Fibroblast of the aortic adventitia (primary cell): ENCODE measurements at places on chromosomes 3 and 15. TPM values are rescaled to one million over a fixed set of nuclear protein-coding genes. Genes with fewer than 3 reads are reported as not detected.

TEX9 gene
- total RNA-seq: 8.3 and 12.5 TPM in 2 replicates

DNA sequence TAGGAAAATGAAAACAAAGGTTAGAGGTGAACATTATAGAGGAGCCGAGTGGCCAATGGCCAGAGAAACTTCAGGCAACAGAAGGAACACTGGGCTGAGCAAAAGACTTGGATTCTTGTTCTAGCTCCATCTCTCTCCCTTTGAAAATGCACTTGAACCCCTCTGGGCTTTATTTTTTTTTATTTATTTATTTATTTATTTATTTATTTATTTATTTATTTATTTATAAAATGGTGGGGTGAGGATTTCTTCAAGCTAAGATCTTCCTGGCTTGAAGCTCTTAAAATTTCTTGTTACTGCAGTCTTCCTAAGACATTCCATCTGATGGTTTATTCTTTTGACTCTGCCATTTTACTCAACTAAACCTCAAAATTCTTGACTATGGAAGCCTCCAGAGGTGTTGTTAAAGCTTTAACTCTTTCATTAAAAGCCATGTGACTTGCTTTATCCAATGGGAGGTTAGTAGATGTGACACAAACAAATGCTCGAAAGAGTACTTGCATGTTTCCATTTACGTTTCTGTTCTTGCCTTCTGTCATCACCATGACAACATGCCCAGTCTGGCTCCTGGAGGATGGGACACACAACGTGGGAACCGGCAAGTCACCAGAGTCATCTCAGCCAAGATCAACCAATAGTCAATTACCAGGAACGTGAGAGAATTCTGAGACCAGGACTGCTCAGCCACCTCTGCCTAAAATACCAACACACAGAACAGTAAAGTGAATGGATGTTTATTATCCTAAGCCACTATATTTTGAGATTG is 325.2 kb upstream of the CTNNB1 start:
- no peak for DNase-seq

GRCh38 chr3:33170531-33170930 is 48.1 kb downstream of the SUSD5 start:
- DNase-seq: no peak

MAP1A gene
- 43.9 and 108 TPM in 2 replicates for total RNA-seq

DNA sequence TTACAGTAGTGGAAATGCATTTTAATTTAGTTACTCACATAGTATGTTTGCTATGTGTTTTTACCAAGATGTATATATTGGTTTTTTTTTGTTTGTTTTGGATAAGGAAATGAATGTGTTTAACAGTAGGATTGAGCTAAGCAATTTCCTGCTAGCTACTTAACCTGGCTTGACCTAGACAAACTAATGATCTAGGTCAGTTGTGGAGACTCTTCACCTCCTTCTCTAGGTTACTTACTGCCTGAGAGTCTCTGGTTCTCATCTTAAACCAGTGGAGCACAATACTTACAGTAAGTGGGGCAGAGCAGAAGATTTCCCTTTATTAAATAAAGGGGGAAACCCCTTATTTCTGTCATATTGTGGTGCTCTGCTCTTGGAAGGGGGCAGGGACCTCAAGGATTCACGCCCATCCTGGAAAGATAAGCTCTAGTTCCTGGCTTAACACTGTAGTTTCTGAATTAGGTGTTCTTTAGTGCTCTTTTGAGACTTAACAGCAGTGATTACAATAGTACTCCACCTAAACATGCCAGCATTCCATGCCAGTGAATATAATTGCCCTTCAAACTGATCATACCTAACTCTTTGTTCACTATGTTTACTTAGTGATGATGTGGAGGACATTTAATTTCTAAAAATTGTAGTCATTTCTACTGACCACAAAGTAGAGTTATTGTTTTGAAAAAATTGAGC is 79.9 kb downstream of the UBP1 start:
- peak; percentile 86 for DNase-seq

DNA sequence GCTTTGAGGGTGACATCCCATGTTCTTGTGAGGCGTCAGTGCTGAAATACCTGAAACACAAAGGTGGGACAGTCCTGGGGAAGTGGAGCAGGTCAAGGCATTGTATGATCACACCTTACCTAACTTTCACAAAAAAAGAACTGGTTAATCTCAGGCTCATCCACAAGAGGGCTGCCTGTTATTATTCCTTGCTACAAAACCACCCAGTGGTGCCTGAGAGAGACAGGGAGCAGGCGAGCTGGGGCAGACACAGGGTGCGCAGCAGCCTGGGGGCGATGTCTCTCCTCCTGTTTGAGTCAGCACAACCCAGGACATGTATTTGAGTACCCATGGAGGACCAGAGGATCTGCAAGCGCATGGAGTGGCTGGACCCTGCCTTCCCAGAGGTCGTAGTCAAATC is 316.8 kb upstream of the ATP10A start:
- no peak for DNase-seq

DNA sequence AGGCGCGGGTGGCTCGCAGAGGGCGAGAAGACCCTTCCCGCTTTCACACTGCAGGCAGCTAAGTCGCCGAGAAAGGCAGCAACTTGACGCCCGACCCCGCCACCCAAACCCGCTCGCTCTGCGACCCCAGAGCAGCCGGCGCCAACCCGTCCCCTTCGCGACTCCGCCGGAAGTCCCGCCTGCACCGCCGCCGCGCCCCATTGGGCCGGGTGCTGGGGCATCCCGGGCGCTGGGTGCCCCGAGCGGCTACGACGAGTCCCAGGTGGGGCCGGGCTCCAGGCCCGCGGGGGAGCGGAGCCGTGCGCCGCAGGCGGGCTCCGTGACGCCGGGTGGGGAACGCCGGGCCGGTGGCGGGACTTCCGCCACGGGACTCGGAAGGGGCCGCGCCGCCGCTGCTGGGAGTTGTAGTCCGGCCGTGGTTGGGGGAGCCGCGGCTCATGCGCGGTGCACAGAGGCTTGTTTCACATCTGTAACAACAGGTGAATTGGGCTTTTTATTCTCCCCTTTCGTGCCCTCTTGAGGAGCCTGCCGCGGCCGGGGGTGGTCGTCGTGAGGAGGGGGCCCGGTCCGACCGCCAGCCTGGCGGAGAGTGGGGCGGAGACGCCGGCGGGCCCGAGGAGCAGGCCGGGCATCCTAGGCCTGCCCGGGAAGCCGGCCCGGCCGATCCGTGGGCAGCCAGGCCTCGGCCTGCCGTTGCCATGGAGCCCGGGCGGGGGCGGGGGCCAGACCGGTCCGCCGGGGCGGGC is at the start of gene DHX30:
TSS of gene DHX30 (plus strand) at position 405 of the 746 bp plus-strand sequence. CDS start 7,546 bp downstream, outside the sequence.
- DNase-seq: peak; percentile 83

ACAD11 gene
- 37.8 and 38.9 TPM in 2 replicates for total RNA-seq

DNA sequence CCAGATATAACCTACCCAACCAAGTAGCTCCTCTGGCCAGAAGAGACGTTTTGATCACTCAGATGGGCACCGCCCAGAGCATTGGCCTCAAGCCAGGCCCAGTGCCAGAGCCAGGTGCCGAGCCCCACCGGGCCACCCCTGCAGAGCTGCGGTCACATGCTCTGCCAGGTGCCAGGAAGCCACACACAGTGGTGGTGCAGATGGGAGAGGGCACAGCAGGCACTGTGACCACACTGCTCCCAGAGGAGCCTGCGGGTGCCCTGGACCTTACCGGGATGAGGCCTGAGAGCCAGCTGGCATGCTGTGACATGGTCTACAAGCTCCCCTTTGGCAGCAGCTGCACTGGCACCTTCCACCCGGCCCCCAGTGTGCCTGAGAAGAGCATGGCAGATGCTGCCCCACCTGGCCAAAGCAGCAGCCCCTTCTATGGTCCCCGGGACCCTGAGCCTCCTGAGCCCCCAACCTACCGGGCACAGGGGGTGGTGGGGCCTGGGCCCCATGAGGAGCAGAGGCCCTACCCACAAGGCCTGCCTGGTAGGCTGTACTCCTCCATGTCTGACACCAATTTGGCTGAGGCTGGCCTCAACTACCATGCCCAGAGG is 19.1 kb upstream of the APEH start:
- DNase-seq: no peak

SPATA12 gene
- total RNA-seq: 0.09 TPM in 1 of 2 replicates, not detected in the other

GRCh38 chr3:186996356-186996755 is 66.0 kb downstream of the ST6GAL1 start:
- no peak for DNase-seq

DNA sequence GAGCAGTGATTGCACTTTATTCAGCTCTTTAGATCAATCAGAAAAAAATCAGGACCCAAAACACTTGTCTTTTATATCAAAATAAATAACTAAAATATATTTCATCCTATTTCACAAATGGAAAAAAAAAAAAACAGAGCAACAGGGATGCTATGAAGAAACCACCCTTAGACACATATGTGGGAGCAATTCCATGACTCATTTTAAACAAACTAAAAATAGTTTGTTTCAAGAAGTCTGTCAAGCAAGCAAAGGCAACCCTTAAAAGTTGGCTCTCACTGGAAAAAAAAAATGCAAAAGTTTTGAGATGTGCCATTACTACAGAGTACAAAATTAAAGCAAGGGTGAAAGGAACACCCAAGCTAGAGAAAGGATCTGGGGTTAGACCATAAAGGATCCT is 5.7 kb downstream of the ATP13A3 start:
- peak; percentile 80 for DNase-seq

RGMA gene
- total RNA-seq: 3.1 and 6.1 TPM in 2 replicates

CLDN1 gene
- total RNA-seq: 0.18 and 1.3 TPM in 2 replicates

ESYT3 gene
- 0.27 and 0.65 TPM in 2 replicates for total RNA-seq

DNA sequence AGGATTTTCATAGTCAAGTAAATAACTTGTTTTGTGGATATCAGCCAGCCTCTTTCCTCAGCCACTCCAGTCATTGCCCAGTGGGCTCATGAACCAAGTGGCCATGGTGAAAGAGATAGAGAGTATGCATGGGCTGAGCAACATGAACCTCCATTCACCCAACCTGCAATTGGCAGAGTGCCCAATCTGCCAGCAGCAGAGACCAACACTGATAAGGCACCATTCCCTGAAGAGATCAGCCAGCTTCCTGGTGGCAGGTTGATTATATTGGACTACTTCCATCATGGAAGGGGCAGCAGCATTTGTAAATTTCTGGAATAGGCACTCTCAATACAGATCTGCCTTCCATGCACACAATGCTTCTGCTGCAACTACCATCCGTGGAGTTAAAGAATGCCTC is 10.3 kb upstream of the MCF2L2 start:
- DNase-seq: no peak

GOLGA8S gene
- total RNA-seq: under 0.01 TPM in 1 of 2 replicates, not detected in the other

DNA sequence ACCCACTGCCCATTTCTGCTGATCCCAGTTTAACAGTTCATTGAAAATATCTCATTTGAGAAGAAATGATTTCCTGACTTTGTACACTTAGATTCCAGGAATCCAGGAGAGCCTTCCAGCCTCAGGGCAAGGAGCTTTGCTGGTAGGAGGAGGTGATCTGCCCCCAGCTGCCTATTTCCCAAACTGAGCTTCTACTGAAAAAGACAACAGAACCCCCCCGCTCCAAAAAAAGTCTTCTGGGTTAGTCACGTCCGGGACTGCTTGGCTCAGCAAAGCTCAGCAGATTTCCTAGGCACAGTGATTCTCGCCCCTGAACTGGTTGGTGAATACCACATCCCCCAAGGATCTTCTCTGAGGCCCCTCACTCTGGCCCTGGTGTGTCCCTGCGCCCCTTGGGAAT is 13.1 kb downstream of the SLC6A6 start:
- peak; percentile 25 for DNase-seq

DNA sequence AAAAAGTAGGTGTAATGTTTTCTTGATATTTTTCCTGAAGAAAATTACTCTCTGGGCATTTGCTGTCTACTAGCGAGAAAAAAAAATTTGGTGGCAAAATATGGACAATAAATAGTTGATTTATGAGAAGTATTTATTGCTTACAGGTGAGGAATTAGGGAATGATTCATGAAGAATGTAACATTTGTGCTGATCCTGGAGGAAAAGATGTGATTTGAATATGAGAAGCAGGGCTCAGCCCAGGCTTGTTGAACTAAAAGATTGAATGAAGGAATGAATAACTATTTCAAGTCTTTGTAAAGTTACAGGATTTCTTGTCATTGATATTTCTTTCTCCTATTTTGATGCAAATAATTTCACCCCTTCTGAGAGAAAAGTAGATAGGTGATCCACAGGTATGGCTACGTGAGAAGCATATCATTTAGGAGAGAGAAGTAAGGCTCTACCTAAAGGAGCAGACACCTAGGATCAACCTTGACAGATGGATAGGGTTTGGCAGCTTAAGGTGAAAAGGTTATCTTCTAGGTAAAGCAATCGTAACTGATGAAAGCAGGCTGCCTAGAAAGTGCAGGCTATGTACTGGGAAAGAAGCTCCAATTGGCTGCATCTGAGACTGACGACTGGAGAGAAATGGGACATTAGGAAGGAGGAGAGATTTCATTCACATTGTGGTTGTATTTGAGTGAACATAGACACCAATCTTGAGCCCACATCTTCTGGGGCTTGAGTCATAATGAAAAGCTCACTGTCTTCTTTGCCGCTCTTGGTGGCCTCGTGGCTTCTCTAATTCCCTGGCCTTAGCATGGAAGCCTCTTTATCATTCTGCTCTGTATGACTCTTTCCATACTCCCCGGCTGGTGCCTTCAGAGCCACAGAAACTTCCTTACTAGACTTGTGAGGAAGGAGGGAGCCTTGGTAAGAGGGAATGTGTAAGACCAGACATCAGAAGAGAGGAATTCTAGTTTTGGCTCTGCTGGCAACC is 106.5 kb downstream of the P3H2 start:
- no peak for DNase-seq

DNA sequence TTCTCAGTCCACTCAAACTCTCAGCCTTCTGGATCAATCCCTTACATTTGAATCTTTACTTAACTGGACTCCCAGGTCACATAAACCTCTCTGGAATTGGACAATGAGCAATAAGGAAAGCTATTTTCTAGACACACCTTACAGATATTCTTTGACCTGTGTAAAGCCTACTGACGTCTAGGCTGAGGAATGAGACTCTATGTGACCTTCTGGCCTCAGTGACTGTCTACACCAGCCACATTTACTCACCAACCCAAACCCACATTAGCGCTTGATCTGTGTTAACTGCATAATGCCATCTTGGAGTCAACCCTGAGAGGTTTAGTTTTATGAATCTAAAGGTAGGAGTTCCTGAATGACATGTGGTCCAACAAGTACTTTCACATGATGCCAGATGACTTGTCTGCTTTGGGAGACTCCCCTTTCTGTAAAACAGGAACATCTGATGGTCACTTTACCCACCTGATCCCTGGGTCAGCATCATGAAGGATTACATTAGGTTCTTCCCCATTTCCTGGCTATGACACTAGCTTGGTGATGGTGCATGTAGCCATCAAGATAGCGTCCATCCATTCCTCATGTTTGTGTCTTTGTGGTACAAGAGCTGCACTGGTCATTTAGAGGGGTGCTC is 11.4 kb upstream of the COMMD2 start:
- no peak for DNase-seq

- no peak for DNase-seq
These were observed 163.1 kb upstream of the GALNT15 start for GRCh38 chr3:16011376-16011775.

DNA sequence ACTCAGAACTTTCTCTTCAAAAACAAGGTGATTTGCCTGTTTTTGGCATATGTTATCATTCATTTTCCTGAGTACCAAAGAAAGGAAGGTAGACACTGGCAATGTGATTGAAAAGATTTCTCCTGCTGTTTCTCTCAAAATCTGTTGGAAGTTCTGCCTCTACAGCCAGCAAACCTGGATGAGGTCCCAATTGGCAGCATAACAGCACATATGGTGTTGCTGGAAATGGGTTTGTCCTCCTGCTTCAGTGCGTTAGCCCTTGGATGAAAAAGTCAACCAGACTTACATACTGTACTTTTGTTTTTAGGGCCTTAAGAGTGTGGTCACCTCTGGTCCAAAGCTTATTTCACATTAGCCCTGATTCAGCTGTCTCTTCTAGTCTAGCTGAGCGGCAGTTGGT is 237.6 kb upstream of the MME start:
- peak; percentile 12 for DNase-seq
